Endothelial cell of umbilical vein (primary cell): ENCODE measurements at places on chromosomes 7 and 10. TPM values are rescaled to one million over a fixed set of nuclear protein-coding genes. Genes with fewer than 3 reads are reported as not detected.

DNA sequence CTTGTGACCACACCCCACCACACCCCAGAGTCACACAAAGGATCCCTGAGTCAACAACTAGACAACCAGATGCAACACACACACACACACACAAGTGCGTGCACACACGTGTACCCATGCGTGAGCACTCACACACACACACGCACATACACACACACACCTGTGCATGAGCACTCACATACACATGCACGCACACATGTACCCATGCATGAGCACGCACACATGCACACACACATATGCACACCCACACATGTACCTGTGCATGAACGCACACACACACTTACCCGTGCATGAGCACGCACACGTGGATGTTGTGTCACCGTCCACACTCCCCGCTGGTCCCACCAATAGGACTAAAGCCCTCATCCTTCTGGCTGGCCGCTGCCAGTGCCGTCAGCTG, 60.4 kb downstream of the HTR5A start:
- no peaks in the 10 kb centered on the region for H3K36me3 ChIP-seq
- no peak for DNase-seq
- H3K4me1 ChIP-seq: no peaks in the 10 kb centered on the region
- H3K4me3 ChIP-seq: no peak overlapping the region
- H3K27ac ChIP-seq: no peak overlapping the region

DNA sequence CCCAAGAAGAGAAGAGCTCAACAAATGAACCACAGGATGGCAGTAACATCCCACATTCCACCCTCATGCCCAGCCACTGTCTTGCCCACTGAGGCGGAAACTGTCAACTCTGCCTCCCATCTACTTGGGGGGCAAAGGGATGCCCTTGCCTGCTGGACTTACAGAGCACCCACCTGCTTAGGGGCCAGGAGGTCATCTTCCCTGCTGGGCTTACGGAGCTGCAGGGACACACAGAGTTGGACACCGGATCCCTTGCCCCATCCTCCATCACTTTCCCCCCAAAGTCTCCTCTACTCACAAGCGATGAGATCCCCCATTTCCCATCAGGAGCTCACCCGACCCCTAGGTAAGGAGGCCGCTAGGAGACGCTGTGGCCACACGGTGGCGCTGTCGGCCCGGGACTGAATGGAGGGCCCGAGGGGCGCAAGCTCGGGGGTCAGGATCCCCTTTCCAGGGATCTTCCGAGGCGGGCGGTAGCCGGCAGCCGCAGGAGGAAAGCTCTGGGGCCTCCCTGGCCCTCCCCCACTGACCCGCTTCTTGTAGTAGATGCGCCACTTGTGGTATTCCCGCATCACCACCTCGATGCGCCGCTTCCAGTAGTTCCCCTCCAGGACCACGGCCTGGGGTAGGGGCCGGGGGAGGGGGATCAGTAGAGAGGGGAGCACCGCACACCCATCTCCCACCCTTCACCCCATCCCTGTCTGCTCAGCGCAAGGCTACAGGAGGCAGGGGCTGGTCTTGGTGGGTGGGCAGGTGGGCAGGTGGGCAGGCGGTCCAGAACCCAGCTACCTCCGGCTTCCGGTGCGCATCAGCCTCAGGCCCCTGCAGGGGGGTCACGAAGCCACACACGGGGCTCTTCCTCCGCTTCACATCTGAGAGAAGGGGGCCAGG, 17.3 kb downstream of the MLXIPL start:
- DNase-seq: peak; percentile 43
- no peak overlapping the region for H3K4me3 ChIP-seq
- no peak overlapping the region for H3K27ac ChIP-seq

Gene RSU1
- 91.9 and 104 TPM in 2 replicates for total RNA-seq

GRCh38 chr7:65471587-65471986, 97.9 kb downstream of the ZNF92 start:
- no peak overlapping the region for H3K27ac ChIP-seq
- H3K27me3 ChIP-seq: no peaks in the 10 kb centered on the region
- H3K4me3 ChIP-seq: no peak overlapping the region
- H3K4me1 ChIP-seq: peaks cover 4% of the 10 kb centered on the region
- no peaks in the 10 kb centered on the region for H3K36me3 ChIP-seq

DNA sequence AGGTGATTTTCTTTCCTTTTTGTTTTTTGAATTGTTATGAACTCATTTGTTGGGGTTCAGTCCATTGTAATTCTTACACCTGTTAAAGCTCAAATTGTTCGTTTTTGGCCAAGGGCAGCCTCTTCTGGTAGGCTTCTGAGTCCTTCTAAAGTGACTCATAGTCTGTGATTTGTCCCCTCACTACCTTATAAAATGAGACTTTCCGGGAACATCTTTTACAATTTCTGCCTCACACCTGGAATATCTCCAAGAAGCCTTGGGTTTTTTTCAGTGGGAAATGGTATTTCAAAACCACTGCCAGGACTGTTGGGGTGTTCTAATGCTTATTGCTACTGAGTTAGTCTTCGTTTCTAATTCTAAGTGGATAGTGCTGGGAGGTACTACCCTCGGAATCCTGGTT, 56.7 kb downstream of the BMPR1A start:
- H3K27ac ChIP-seq: no peak overlapping the region
- DNase-seq: no peak
- no peak overlapping the region for H3K4me3 ChIP-seq
- H3K27me3 ChIP-seq: peaks cover 28% of the 10 kb centered on the region
- no peaks in the 10 kb centered on the region for H3K4me1 ChIP-seq

DNA sequence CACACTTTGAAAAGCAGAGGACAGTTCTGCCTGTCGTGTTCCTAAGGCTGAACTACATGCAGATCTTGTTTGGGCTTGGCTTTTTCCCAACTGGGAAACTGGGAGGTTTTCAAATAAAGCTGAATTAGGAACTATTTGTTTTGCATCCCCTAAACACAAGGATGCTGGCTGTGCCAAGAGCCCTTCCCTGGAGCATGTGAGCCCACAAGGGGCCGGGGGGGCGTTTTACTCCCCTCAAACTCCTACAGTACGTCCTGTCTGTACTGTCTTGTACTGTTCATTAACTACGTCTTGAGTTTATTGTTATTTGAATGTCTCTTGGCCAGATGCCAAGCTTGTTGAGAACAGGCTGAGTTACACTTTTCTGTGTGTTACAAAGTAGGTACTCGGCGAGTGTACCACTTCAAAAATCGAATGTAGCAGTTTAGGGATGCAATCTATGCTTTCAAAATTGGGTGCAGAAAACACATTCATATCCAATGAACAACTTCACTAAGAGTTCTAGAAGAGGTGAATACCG, 94.9 kb downstream of the GFRA1 start:
- DNase-seq: no peak
- no peaks in the 10 kb centered on the region for H3K4me1 ChIP-seq
- no peaks in the 10 kb centered on the region for H3K36me3 ChIP-seq
- H3K27ac ChIP-seq: no peak overlapping the region
- H3K27me3 ChIP-seq: no peaks in the 10 kb centered on the region

DNA sequence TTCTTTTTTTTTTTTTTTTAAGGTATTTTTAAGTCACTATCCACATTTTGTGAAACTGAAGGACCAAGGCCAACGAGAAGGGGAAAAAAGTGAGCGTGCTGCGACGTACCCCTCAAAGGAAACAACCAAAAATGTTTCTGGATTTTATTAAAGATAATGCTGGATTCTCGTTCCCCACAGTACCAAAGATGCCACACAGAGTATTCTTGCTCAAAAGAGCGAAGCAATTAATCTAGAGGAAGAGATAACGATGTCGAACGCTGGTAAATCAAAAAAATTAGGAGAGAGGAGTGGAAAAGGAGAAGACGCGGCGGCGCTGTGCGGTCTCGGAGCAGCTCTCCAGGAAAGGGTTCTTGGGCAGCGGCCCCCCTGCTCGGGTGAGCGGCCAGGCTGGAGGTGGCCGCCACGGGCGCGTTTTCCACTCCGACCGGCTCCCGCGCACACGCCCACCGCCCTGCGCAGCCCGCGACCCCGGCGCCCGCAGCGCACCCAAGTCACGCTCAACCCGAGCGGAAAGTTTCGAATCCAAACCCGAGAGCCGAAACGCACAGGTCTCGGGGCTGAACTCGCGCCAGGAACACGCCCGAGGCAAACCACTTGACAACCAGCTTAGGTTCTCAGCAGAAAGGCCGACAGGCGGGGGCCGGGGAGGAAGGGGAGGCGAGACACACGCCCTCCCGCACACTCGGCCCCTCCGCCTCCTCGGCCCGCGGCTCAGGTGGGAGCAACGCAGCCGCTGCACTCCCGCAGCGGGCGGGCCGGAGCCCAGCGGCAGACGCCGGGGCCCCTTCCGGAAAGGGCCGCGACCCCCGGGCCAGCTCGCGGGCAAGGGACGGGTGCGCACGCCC, 989 bp downstream of the SRPK2 start:
- DNase-seq: peak; percentile 67
- H3K27me3 ChIP-seq: no peaks in the 10 kb centered on the region
- H3K4me3 ChIP-seq: peak overlapping the region; percentile 49
- peaks cover 15% of the 10 kb centered on the region for H3K4me1 ChIP-seq
- no peaks in the 10 kb centered on the region for H3K36me3 ChIP-seq
- peak overlapping the region; percentile 32 for H3K27ac ChIP-seq
